Aorta (tissue), 5 donors: ENCODE measurements at places on chromosomes 7 and 10. TPM values are rescaled to one million over a fixed set of nuclear protein-coding genes. Genes with fewer than 3 reads are reported as not detected.

DNA sequence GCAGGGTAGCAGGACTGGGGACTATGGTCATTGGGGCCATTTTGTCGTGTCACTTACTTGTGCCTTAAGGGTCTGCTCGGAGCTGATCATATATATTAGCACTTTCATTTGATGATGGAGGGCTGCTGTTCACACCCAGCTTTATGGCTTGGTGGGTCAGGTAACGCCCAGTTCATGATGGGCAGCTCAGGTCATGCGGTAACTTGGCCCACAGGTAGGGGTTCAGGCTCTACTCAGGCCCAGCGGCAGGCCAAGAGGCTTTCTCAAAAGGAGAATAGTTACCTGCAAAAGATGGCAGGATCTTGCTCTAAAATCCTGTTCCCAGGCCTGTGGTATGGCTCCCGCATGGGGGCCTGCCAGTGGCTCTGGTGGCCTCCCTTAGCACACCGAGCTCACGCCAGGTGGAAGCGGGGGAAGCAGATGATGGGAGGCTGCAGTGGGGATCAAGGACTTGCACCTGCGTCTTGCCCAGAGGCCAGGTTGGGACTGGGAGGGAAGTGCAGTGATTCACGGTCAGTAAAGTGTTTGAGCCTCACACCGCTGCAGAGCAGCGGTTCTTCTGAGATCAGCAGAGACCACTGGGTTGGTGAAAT, 109.5 kb downstream of the ADCY1 start:
- DNase-seq, result no peak

DNA sequence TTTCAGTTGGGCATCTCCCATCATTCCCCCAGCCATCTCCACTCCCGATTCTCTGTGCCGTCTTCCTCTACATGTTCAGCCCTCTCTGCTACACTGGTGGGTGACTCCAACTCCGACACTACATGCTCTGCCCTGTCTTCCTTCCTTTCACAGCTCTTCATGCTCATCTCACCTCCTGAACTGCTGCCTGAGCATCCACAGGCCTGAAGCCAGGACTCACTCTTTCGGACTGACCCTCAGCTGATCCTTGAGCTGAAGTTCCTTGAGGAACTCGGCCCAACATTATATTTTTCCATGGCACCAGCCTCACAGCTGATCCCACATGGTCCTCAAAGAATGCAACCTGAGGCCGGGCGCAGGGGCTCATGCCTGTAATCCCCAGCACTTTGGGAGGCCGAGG, 538.4 kb downstream of the PTPRN2 start:
- no peak for DNase-seq

- DNase-seq, result no peak
Observed at GRCh38 chr10:45416603-45417002, 42.6 kb downstream of the ALOX5 start.

DNA sequence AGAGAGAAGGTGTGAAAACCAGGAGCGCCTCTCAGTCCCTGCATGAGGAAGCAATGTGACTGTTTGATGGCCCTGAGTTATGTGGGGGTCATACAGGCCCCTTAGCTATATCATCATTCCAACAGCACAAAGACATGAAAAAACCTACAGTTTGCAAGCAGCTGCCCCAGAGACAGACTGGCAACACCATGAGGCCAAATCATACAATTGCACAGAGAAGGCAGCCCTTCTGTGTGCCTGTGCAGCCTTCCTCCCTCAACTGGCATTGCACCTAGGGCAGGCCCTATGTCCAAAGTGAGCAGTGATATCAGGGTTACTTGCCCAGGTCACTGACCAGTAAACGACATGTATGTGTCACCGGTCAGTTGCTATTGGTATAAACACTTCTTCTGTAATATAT, 41.6 kb downstream of the GPRIN2 start:
- no peak for DNase-seq

The TMEM236 gene
- total RNA-seq, result 1.1 TPM

The PLPP4 gene
- not detected for total RNA-seq

The ABCB4 gene
- 7.4 TPM for total RNA-seq
